ENCODE measurements at places on chromosomes 2 and 18. TPM values are rescaled to one million over a fixed set of nuclear protein-coding genes. Genes with fewer than 3 reads are reported as not detected.

The TBR1 gene
- total RNA-seq: 132 TPM

The C1QL2 gene
- total RNA-seq: 1.6 TPM

The CDH2 gene
- total RNA-seq: 208 TPM

The C18orf54 gene
- 13.5 TPM for total RNA-seq
